ENCODE measurements at places on chromosomes 5 and 9.

DNA sequence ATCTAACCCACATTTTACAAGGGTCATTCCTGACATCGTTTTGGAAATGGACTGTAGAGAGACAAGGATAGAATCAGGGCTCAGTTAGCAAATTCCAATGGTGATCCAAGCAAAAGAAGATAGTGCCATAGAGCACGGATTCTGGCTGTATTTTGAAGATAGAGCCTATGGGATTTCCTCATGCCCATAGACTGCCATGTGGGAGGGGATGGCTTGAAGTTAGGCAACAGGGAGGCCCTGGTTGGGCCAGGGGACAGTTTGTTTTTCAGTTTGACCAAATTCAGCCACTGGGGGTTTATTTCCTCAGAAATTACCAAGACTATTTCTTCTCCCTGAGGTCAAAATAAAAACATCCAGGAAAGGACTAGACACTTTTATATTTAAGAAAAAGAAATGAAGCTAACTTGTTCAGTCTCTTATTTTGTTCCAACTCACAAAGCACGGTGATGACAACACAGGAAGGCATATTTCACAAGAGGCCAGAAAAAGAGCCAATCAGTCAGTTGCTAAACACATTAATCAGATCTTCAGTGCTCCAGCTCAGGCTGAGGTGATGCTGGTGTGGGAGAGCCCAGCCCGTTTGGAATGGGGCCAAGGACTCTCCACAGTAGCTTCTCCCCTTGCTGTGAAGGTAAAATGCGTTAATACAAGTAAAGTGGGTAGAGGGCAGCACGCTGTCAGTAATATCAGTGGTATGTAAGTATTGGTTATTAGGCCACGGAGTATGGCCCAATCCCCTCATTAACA lies 4.4 kb upstream of the DCTN4 start:
- no peak for DNase-seq

- no peak for DNase-seq
These were observed 337 bp upstream of the DMAC1 start for GRCh38 chr9:7799944-7800285.

DNA sequence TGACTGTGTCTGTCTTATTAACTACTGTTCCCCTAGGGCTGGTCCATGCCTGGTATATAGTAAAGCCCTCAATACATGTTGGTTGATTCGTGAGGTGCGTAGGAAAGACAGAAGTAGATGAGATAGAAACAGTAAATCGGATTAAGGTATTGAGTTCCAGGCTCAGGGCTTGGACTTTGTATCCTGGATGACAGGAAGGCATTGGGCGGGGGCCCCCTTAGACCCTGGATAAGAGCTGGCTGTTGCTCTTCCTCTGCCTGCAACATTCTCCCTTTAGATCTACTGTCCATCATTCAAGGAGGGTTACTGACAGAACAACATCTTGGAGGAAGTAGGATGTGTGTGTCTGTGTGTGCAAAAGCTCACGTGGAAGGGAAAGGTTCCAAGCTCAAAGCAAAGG lies 31.2 kb upstream of the CTNNA1 start:
- DNase-seq: no peak

GRCh38 chr9:121601194-121601593 lies 50.2 kb upstream of the DAB2IP start:
- no peak for DNase-seq

GRCh38 chr5:124544366-124545055 lies 201.9 kb downstream of the ZNF608 start:
- no peak for DNase-seq

GRCh38 chr5:115461506-115462290 lies 82.9 kb downstream of the FEM1C start:
- no peak for DNase-seq

GRCh38 chr5:146805081-146805480 lies 73.5 kb downstream of the PPP2R2B start:
- DNase-seq: no peak

DNA sequence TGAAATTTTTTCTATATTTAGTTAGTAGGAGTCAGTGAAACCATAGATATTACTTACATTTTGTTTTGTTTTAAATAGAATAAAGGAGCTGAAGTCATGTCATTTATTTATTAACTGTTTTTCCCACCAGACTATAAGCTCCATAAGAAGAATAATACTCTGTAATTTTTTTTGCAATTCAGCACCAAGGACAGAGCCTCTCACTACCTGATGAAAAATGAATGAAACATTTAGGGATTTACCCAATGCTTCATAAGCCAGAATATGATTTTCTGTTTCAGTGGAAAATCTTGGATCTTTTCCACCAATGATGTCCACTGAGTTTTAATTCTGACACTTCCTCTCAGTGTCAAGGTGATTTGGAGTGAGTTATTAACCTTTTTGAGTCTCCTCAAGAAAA lies 624.9 kb upstream of the GRAMD2B start:
- no peak for DNase-seq

- DNase-seq: no peak
These were observed 148.2 kb downstream of the ARL15 start for GRCh38 chr5:54162184-54162583.

GRCh38 chr5:157252711-157253465 lies 13.0 kb upstream of the CYFIP2 start:
- no peak for DNase-seq

DNA sequence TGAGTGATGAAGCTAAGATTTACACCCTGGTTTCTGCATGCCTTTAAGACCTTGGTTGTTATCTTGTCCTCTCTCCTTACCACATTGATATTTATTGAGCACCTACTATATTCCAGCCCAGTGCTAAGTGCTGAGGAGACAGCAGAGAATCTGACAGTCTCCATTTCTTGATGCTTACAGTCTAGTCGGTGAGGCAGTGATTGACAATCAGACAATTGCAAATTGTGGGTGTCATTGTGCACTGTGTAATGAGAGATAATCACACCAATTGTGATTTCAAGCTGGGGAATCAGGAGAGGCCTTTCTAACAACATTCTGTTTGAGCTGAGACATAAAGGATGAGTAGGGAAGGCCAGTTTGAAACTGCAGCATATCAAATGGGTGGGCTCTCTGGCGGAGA lies 41.7 kb upstream of the PPARGC1B start:
- DNase-seq: no peak

DNA sequence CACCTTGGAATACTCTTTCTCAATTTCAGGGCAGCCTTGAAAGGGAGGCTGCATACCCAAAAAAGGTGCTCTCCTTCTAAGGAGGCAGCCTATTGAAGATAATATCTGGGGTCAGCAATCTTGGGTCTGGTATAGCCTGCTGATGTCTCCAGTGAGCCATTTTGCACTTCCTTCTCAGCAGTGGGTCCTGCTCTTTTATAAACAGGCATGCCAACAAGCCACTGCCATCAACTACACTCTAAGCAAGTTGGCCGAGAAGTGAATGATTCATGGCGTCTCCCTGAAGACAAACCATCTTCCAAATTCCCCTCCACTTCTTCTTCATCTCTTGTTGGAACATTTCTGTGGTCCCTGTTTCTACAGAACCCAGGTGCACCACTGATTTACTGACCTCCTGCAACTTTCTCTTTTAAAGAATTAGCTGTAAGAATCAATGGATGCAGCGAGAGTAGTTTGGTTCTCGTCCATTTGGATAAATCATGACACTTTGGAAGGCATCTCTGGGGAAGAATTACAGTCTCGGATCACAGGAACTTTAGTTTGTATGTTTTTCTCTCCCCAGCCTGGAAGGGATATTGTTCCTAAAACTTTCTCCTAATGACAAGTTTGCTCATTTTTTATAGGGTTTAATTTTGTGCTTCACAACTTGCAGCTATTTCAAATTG lies 108.3 kb downstream of the INSYN2B start:
- no peak for DNase-seq

DNA sequence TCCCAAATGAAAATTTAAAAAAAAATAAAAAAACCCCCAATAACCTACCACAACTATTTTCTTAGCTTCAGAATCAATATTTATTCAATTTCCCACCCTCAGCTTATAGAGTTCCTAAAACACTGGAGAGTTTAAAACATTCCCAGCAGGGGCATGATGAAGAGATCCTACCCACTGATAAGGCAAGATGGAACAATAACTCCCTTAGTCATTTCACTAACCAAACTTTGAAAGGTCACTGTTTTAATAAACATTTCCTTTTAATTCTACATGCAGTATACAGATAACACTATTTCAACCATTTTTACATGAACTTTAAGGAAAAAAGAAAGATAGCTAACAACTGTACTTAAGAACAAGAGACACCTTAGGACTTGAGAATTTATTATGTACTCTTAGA lies 34.9 kb upstream of the ACOT12 start:
- no peak for DNase-seq

DNA sequence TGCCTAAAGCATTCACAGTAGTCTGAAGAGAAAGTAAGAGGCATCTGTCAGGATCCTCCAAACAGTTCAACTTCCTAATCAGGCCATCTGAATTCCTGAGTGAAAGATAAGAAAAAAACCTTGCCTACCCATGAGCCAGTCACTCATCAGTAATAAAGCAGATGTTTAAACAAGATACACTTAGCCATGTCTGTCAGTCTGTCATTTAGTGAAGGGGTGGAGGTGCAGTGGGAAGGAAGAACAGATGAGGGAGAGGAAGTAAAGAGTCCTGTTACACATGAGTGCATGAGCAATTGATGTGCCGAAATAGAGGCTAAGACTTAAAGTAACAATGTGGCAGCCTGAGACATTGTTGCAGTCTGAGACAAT lies 29.9 kb upstream of the DMRTA1 start:
- DNase-seq: no peak

DNA sequence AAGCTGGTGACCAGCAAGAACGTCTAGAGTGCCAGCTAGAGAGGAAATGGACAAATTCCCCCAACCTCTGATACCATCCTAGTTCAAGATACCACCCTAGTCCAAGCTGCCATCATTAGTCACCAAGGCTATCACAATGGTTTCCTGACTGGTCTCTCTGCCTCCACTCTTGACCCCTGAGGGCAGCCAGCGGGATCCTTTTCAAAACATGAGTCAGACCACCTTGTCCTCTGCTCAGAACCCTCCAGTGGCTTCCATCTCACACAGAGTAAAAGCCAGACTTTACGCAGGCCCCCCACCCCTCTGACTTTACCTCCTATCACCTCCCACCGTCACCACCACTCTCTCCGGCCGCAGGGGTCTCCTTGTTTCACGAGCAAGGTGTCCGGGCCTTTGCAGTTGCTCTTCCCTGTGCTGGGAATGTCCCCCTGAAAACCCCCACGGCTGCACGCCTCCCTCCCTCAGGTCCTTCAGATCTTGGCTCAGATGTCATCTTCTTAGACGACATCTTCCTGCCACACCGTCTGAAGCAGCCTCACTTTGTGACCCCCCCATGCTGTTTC lies 42.2 kb upstream of the FBXW11 start:
- no peak for DNase-seq

DNA sequence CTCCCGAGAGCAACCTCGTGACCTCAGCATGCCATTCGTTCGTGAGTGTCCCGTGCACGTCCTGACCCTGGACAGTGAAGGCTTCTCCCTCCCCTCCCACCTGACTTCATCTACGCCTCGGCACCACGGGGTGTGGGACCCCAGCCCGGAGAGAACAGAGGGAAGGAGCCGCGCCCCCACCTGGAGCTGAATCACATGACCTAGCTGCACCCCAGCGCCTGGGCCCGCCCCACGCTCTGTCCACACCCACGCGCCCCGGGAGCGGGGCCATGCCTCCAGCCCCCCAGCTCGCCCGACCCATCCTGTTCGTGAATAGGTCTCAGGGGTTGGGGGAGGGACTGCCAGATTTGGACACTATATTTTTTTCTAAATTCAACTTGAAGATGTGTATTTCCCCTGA lies 38.3 kb upstream of the FCN2 start:
- DNase-seq: no peak

GRCh38 chr5:106014262-106014661 lies 1656.5 kb downstream of the EFNA5 start:
- DNase-seq: no peak

DNA sequence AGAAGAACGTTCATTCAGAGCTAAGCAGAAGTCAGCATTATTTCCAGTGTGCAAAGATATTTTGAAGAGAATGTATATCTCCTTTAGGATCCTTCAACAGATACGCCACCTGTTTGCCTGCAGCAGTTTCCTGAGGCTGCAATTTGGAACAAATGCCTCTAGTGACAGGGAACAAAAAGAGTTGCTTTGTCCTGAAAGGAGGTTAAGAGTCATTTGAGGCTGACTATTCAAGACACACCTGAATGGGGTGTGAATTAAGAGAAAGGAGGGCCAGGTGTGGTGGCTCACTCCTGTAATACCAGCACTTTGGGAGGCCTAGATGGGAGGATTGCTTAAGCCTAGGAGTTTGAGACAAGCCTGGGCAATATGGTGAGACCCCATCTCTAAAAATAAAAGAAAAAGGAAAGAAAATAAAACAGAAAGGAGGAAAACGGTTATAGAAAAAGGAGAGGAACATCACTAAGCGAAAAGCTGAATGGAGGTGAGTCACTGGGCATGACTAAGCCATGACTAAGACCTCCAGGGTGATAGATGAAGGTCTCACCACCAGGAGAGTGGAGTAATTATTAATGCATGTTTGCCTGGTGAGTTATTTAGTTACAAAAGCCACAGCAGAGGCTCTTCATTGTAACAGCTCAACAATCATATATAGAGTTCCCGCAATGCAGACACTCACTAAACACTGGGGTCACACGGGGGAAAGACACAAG lies 255.2 kb upstream of the TNC start:
- DNase-seq: no peak

DNA sequence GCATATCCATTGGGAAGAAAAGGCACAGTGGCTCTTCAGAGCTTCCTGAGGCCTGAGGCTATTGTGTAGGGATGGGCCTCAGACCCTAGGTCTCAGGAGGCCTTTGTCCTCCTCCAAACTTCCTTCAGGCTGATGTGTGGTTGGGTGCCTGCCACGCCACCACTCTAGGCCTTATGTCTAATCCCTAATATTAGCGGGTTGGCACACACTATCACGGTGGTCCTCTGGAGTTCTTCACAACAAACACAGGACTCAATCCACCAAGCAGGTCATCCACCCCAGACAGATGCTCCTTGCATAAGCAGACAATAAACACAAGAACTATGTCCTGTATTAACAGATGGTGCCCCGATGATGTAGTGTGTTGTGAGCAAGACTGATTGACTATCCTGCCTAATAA lies 31.0 kb upstream of the FSTL4 start:
- no peak for DNase-seq

DNA sequence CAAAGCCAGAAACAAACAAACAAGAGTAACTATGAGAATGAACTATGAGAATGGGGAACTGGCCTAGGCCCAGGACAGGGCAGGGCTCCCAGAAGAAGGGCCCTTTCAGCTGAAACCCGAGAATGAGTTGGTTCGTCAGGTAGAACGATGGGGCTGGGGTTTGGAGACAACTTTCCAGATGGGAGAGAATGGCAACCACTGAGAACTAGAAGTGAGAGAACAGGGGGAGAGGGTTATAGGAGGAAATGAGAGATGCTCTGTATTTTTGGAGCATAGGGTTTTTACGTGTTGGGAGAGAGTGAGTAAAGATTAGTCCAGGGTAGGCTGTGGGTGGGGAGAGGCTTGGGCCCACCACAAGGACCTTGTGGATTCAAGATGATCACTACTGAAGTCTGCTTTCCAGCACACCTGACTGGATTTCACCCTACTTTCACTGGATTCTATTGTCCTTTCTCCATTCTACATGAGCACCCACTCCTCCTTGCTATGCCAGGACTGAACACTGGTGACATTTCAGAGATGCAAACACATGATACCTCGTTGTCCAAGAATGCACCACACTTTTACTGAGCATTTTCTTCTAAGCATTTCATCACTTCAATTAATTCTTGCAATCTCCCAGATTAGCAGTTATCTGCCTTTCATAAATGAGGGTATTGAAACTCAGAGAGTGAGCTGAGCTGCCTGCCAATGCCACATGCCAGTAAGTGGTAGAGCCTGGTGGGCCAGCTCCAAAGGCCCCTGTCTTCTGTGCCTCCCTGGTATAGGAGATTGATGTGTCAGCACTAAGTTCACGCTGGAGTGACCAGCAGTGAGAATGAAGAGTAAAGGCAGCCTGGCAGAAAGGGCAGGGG lies 3.2 kb upstream of the TMEM268 start:
- no peak for DNase-seq
